ENCODE measurements at places on chromosomes 3 and 15.

GRCh38 chr3:2945121-2945520 lies 165.1 kb downstream of the IL5RA start:
- no peaks in the 10 kb centered on the region for H3K4me1 ChIP-seq
- H3K27ac ChIP-seq, result no peak overlapping the region
- H3K27me3 ChIP-seq, result no peaks in the 10 kb centered on the region
- DNase-seq, result no peak

DNA sequence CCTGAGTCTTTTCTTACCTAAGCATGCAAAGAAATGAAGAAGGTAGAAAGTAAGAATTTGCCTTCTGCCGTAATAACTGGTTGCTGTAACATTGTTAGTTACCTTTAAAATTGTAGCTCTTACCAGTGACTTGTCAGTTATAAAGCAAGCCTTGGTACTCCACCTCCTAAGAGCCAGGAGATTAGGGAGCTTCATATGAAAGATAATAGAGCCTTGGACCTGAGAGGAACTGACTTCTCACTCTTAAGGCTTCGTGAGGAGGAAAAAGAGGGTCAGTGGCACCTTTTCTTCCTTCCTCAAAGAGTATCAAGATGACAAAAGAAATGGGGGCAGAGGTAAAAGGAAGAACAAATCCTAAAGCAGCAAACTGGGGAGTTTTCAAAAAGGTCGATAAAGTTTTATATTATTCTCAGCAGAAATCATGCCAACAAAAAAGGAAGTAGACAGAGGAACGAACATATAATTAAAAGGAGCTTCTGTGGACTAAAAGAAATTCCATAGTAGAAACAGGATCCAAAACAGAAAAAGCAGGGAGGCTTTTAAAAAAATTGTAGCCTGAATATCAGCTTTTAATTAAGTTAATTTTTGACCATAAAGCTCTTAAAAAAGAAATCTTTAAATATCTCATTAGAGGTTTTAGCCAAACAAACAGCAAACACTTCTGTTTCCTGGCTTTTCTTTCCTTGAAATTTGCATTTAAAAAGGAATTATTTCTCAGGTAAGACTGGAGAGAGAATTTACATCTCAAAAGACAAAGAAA lies 847.1 kb upstream of the ALCAM start:
- H3K27me3 ChIP-seq, result no peaks in the 10 kb centered on the region
- no peak overlapping the region for H3K4me3 ChIP-seq
- DNase-seq, result no peak
- no peaks in the 10 kb centered on the region for H3K36me3 ChIP-seq

DNA sequence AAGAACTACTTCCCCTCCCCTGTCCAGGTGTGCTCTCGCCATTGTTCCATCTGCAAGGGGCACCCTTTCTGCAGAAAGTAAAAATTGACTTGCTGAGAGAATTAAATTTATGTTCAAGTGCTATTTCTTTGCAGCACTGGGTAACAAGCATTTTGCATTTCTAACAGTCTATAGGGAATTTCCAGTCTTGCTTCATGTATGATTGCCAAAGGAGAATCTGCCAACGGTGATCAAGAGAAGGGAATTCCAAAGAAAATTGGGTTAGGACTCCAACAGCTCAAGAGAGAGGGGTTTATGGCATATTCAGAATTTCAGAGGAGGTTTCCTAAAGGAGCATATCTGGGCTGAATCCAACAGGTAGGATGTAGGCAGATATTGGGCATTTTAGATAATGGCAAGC lies 136.7 kb upstream of the WNT5A start:
- no peak overlapping the region for H3K4me3 ChIP-seq
- H3K36me3 ChIP-seq, result no peaks in the 10 kb centered on the region
- peaks cover 31% of the 10 kb centered on the region for H3K4me1 ChIP-seq
- DNase-seq, result peak; percentile 24

- H3K4me1 ChIP-seq, result no peaks in the 10 kb centered on the region
- no peak overlapping the region for H3K4me3 ChIP-seq
- peak; percentile 25 for DNase-seq
- no peaks in the 10 kb centered on the region for H3K36me3 ChIP-seq
- no peaks in the 10 kb centered on the region for H3K27me3 ChIP-seq
These were observed 9.2 kb downstream of the ALPK3 start for GRCh38 chr15:84826369-84826823.

DNA sequence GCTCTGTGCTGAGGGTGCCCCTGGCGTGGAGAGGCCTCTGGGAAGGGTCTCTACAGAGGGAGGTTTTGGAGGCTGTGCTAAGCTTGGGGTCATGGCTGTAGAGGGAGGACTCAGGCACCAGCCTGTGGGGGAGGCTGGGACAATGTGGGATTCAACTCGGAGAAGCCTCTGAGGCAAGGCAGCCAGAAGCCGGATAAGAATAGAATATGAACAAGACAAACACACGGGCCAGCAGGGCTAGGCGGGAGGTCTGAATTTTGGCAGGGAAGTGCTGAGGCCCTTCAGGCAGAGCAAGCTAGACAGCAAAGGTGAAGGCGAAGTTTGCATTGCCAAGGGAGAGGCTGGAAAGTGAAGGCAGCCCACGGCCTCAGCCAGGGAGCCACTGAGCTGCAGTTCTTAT lies 612.1 kb upstream of the NR2F2 start:
- no peak for DNase-seq
- no peaks in the 10 kb centered on the region for H3K4me1 ChIP-seq
- no peaks in the 10 kb centered on the region for H3K27me3 ChIP-seq
- H3K36me3 ChIP-seq, result no peaks in the 10 kb centered on the region
- H3K27ac ChIP-seq, result no peak overlapping the region

GRCh38 chr3:193841581-193841980 lies 248.6 kb downstream of the OPA1 start:
- H3K4me1 ChIP-seq, result no peaks in the 10 kb centered on the region
- H3K4me3 ChIP-seq, result no peak overlapping the region
- DNase-seq, result no peak
- no peak overlapping the region for H3K27ac ChIP-seq
- no peaks in the 10 kb centered on the region for H3K36me3 ChIP-seq
- H3K27me3 ChIP-seq, result peaks cover 60% of the 10 kb centered on the region

GRCh38 chr15:31871166-31871886 lies 159.0 kb upstream of the CHRNA7 start:
- no peaks in the 10 kb centered on the region for H3K36me3 ChIP-seq
- H3K27me3 ChIP-seq, result no peaks in the 10 kb centered on the region
- no peak overlapping the region for H3K27ac ChIP-seq
- no peaks in the 10 kb centered on the region for H3K4me1 ChIP-seq
- DNase-seq, result no peak
- H3K4me3 ChIP-seq, result peak overlapping the region; percentile 93

GRCh38 chr15:70196372-70197316 lies 98.9 kb upstream of the TLE3 start:
- H3K36me3 ChIP-seq, result no peaks in the 10 kb centered on the region
- peak; percentile 92 for DNase-seq
- no peak overlapping the region for H3K4me3 ChIP-seq
- peaks cover 19% of the 10 kb centered on the region for H3K4me1 ChIP-seq
- H3K27me3 ChIP-seq, result no peaks in the 10 kb centered on the region
- peak overlapping the region; percentile 83 for H3K27ac ChIP-seq

- peaks cover 9% of the 10 kb centered on the region for H3K4me1 ChIP-seq
- no peaks in the 10 kb centered on the region for H3K27me3 ChIP-seq
- no peak for DNase-seq
These were observed 137.7 kb downstream of the LRIG1 start for GRCh38 chr3:66363148-66363547.

DNA sequence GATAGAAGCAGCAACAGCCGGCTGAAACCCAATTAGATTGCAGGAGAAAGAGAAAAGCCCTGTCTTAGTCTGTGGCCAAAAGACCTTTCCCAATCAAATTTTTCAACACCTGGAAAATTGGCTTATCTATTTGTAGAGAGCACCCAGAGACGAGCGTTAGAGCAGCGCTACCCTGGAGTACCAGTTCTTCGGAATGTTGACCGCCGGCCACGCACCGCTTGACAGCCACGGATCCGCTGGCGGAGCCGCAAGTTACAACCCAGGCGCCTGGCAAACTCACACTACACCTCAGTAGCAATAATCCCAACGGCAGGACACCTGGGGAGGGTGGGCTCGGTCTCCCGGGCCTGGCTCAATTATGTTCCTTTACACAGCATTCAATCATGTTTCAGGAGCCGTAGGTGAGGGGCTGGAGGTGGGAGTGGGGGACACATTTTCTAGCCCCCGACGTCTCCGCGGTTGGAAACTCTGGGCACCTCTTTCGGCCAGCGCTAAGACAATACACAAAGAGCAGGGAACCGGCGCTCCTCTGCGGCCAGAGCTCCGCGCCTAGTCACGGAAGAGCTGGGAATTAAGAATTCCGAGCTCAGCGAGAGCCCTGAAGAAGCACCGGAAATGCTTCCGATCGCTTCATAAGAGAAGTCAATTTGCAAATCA lies 1.2 kb downstream of the MB21D2 start:
- H3K4me1 ChIP-seq, result peaks cover 12% of the 10 kb centered on the region
- H3K4me3 ChIP-seq, result peak overlapping the region; percentile 96
- no peaks in the 10 kb centered on the region for H3K27me3 ChIP-seq
- H3K27ac ChIP-seq, result peak overlapping the region; percentile 94
- peak; percentile 71 for DNase-seq

DNA sequence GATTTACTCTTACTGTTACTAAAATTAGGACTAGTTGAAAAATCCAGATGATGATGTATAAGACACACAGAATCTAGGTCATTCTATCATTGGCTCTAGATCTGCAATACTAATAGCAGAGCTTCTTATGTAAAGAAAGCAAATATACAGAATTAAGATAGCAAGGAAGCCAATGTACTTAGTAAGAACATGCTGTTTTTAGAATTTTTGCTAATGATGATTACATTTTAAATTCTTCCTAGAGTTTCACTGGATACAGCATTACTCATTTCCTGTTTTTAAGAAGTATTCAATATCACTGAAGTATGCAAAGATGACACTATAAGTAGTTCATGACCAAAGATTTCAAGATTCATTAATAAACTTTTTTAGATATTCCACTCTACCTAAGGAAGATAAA lies 60.7 kb downstream of the CFAP20DC start:
- no peaks in the 10 kb centered on the region for H3K36me3 ChIP-seq
- peak overlapping the region; percentile 1 for H3K27ac ChIP-seq
- no peak overlapping the region for H3K4me3 ChIP-seq
- H3K4me1 ChIP-seq, result peaks cover 41% of the 10 kb centered on the region
- peak; percentile 64 for DNase-seq

- no peaks in the 10 kb centered on the region for H3K4me1 ChIP-seq
- DNase-seq, result no peak
- H3K27ac ChIP-seq, result no peak overlapping the region
- H3K4me3 ChIP-seq, result no peak overlapping the region
- H3K27me3 ChIP-seq, result no peaks in the 10 kb centered on the region
- no peaks in the 10 kb centered on the region for H3K36me3 ChIP-seq
These were observed 1517.1 kb downstream of the SI start for GRCh38 chr3:163561151-163561550.

Measured in GM23248 (cell line).